IMR-90 (cell line): ENCODE measurements at places on chromosomes 12 and 14.

GRCh38 chr12:96486751-96487613 lies 2.4 kb upstream of the CFAP54 start:
- peak; percentile 88 for DNase-seq

DNA sequence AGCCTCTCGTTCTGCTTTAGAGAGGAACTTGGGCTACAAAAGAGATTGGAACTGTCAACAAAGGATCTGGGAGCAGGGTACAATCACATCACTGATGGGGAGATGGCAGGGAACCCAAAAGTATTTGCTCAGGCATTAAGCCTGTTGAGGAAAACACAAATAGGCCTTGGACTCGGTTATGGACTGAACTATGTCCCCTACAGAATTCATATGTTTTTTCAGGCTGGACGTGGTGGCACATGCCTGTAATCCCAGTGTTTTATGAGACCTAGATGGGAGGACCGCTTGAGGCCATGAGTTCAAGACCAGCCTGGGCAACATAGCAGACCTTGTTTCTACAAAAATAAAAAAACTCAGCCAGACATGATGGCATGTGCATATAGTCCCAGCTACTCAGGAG lies 13.9 kb downstream of the DDX23 start:
- DNase-seq, result no peak

GRCh38 chr12:115691123-115691522 lies 586.4 kb downstream of the MED13L start:
- DNase-seq, result no peak

- no peak for DNase-seq
Observed at GRCh38 chr12:53207042-53207441, at the start of gene ITGB7. Gene ITGB7, minus strand, starts transcription at chr12:53207251. Its CDS starts 6,808 bp downstream, at chr12:53200443.

DNA sequence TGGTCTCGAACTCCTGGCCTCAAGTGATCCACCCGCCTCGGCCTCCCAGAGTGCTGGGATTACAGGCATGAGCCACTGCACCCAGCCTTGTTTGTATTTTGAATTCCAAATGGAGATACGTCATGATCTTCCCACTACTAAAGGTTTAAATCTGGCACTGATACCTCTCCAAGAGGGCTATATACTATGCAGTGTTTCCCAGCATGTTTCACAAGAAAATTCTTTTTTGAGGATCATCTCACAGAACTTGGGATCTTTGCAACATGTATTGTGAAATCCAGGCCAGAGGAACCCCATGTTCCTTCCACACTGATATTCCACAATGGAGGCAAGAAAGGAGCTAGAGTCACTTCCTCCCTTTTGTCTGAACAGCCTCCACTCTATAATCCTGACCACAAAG lies 112.7 kb downstream of the NT5DC3 start:
- peak; percentile 42 for DNase-seq

- peak; percentile 68 for DNase-seq
Observed at GRCh38 chr14:80427101-80427500, 215.8 kb upstream of the DIO2 start.

GRCh38 chr14:50920482-50921230 lies 23.6 kb downstream of the PYGL start:
- DNase-seq, result peak; percentile 90
